ENCODE measurements at places on chromosomes 7 and 10.

GRCh38 chr7:93574269-93574645 lies 267 bp downstream of the CALCR start:
- no peak for DNase-seq

DNA sequence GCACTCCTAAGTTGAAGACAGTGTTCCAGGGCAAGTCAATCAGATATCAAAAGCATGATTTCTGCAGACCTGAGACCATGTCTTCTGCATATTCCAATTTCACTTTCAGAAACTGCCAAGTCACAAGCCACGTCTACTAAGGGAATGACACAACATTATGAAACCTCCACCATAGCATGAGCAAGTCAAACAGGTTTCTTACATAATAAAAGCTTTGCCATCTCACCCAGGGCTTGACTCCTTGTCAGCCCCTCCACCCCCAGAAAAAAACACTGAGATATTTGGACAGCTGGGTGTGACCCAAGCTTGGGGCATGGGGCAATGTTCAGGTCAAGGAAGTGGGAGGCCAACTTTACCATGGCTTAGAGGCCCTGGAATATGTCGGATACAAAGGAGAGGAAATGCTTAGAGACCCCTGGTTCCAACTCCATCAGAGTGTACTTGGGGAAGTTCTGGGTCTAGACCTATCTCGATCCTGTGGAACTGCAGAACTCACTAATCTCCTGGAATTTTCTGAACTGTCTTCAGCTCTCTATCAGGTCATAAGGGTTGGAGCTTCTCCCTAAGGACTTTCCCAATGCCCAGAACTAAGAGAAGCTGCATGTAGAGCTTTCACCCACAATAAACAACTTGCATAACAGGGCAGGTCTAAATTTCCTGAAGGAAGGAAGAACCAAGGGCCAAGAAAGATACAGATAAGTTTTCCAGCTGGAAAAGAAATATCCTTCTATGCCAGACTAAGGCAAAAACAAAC lies 80.6 kb upstream of the NAMPT start:
- DNase-seq = no peak

GRCh38 chr7:140222814-140223213 lies 46.0 kb upstream of the KDM7A start:
- DNase-seq = no peak

DNA sequence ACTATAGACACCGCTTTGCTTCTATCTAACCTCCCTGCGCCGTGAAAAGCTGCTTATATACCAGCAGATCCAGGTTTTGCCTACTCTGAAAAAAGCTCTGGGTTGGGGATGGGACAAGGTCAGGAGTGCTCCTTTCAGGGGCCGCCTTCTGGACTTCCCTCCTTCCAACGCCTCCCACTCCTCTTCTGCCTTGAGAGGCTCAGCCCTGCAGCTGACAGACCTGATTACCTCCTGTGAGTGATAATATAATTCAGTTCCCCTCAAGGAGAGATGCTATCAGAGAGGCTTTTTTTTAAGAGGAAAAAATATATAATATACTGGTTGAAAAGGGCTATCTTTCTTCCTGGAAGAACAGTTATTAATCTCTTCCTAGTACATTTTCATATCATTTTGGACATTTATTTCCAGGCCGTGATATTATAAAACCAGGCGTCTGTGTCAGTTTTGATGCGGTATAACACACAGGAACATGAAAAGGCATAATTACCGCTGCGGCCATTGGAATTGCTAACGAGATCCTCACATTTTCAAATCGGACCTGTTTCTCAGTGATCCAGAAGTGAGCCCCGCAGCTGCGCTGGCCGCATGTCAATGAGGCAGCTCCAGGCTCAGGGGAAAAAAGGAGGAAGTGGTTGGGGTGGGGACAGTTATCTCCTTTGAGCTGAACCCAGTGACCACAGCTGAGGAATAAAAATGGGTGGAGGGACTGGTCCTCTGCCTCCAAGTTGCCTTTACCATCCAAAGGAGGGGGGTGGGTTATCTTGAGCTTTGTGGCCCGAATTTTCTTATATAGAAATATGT lies 457.1 kb downstream of the TYW1 start:
- DNase-seq = no peak

GRCh38 chr10:13053794-13054462 lies 46.0 kb upstream of the OPTN start:
- DNase-seq = no peak
